ENCODE measurements at places on chromosomes 7 and 10.

GRCh38 chr10:33252794-33253203 lies 81.7 kb downstream of the NRP1 start:
- no peak for DNase-seq

DNA sequence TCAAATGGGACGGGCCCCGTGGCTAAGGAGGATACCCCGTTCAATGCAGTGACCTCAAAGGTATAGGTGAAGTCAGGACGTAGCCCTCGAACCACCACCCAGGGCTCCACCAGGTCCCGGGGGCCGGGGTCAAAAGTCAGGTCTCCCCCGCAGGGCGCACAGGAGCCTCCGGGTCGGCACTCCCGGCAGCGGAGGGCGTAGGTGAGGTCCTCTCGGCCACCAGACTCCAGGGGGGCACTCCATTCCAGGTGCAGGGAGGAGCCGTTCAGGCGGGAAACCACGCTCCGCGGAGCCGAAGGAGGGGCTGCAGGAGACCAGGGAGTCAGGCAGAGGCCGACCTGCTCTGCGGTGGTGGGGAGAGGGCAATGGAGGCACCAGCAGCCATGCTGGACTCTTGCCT lies 7.7 kb downstream of the EPHB4 start:
- DNase-seq = no peak

- DNase-seq = no peak
Observed at GRCh38 chr7:131745390-131746248, 189.2 kb upstream of the PODXL start.

- DNase-seq = no peak
Observed at GRCh38 chr7:43119371-43120075, 7.1 kb downstream of the HECW1 start.

- no peak for DNase-seq
Observed at GRCh38 chr10:3429676-3430075, 257.1 kb upstream of the PITRM1 start.

GRCh38 chr10:20257422-20257821 lies 441.2 kb downstream of the PLXDC2 start:
- DNase-seq = no peak

GRCh38 chr7:151080067-151080521 lies 515 bp downstream of the FASTK start:
- DNase-seq = no peak

GRCh38 chr7:99005776-99006175 lies 127.4 kb downstream of the TRRAP start:
- no peak for DNase-seq

DNA sequence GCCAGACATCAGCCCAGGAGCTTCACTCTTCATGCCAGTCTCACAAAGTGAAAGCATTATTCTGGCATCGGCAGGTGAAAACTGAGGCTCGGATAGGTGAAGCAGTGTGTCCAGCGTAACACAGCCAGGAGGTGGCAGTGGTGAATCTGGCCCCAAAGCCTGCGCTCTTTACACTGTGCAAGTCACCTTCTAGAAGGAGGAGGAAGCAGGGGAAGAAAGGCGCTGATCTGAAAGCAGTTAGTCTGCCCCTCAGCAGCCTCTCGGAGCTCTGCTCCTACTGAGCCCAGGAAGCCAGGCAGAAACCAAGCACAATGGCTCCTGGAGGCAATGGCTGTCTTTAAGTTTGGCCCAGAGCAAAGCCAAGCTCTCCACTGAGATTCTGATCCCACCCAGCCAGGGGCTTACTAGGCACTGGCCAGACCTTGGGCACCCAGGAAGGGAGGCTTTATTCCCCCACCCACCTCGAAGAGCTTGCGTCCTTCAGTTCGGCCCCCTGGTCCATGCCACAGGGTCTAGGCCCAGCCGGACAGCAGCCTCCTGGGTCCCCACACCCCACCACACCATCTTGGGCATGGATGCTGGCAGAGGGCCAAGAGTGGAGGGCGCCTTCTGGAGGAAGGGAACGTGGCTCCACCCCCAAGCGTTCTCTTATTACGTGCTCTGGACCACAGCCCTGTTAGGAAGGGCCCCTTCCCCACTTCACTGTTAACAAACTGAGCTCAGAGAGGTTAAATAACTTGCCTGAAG lies 104.5 kb downstream of the GRID1 start:
- DNase-seq = no peak

DNA sequence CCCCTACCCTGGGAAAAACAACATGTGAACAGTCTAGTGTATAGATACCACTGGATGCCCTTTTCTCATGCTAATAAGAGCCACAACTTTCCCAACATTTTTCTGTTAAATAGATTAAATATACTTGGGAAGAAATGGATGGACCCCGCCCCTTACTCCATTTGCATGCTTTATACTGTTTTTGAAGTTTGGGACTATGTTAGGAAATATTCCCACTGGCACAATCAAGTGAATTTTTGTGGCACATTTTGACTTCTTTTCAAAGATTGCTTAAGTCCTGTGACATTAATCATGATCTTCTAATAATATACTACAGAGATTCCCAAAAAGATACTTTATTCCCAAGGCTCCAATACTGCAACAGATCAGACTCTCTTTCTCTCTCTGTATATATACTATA lies 216.6 kb downstream of the TWIST1 start:
- no peak for DNase-seq

- DNase-seq = no peak
Observed at GRCh38 chr7:32142649-32143048, 72.4 kb upstream of the PDE1C start.

DNA sequence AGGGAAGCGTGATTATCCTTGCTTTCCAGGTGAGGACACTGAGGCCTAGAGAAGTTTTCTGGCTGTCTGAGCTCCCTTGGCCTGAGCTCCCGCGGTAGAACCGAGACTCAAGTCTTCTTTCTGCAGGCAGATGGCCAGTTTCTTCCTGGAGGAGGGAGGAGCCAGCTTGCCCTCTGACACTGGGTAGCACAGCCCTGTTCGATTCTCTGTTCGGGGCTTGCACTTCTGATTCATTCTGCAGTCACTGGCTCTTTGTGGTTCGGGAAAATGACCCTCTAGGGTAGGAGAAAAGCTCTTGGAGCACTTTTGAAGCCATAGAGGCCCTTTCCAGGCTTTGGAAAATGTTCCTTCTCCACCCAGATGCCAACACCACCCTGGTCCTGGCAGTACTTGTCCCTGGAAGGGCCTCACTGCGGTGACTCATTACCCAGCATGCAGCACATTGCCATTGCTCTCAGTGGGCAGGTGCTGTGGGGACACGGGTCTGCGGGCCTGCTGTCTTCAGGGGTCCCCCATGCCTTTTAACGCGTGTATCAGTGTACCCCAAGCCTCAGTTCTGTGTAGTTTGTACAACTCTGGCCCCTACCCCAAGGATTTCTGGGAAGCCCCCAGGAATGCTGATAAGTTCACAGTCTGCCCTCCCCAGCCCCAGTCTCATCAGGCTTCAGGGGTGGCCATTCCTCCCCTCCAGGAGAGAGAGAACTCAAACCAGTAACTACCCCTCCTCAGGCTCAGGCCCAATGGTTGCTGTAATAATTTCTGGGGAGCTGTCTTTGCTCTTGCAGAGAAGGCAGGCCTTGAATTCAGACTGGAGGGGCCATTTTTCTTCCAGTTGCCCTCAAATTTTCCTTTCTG lies 11.9 kb downstream of the CHST3 start:
- no peak for DNase-seq

DNA sequence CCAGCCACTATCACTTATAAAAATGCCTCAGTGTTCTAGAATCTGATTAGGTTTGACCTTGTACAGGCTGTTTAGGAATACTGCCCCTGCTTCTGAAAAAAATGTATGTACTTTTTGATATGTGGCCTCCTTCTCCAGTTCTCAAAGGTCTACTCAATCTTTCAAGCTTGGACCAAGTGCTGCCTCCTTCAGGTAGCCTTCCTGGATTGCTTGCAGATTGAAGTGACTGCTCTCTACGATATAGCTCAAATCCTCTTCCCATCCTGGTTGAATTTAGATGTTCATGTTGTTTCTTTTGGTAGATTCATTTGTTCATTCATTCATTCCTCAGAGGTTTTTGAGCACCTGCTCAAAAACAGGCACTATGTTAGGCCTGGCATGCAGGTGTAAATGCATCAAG lies 77.2 kb upstream of the NPTX2 start:
- no peak for DNase-seq

DNA sequence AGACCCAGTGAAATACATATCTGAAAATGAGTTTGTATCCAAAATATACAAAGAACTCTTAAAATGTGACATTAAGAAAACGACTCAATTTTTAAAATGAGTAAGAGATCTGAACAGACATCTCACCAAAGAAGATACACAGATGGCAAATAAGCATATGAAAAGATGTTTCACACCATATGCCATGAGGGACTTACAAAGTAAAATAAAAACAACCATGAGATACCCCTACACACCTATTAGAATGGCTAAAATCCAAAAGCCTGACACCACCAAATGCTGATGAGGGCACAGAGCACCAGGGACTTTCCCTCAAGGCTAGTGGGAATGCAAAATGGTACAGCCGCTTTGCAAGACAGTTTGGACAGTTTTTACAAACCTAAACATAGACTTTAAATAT lies 27.9 kb downstream of the GFRA1 start:
- no peak for DNase-seq

- no peak for DNase-seq
Observed at GRCh38 chr7:68216051-68216450, 1219.4 kb downstream of the TYW1 start.

DNA sequence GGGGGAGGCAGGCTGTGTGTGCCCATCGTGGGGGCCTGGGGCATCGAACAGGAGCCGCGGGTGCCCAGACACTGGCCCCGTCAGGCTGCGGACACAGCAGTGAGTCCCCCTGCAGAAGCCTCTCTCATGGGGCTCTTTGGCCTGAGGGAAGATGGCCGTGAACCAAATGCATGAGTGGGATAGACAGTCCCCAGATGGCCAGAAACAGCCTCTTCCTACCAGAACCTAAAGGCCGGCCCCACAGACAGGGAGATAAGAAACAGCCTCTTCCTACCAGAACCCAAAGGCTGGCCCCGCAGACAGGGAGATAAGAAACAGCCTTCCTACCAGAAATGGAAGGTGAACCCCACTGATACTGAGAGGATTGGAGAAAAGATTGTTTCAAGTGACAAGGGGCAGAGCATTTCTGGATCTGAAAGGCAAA lies 16.6 kb downstream of the IDI2 start:
- no peak for DNase-seq

DNA sequence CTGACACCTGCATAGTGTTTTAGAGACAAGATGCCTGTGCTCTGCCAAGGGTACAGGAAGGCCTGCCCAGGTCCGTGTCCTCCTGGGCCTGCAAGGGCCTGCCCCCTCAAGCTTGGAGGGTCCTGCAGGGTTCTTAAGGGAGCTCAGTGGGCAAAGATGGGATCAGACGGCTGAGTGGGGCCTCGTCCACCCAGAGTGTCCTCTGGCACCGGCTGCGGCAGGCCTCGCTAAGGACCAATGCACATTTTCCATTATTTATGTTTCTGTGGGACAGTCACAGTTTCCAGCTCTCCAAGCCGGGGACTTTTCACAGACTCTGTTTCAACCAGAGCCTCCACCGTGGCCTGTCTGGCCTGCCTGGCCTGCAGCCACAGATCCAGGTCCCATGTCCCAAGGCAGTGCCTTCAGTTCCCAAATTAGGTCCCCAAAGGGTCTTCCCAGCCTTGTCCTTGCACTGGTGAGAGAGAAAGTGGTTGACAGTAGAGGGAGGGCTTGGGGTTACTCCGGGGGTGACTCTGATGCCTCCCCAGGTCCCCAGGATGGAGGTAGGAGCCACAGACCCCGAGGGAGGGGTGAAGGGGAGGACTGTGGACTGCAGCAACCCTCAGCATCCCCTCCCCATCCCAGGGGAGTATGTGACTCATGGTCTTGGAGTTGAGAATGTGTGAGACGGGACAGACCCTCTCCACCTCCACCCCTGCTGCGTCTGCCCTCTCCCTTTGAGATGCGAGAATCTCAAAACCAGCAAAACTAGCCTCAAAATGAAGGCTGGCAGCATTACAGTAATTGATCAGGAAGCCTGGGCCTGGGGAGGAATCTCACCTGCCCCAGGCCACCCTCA lies 14.8 kb downstream of the MYL10 start:
- DNase-seq = no peak

GRCh38 chr7:117014673-117015133 lies 61.4 kb downstream of the ST7 start:
- no peak for DNase-seq

DNA sequence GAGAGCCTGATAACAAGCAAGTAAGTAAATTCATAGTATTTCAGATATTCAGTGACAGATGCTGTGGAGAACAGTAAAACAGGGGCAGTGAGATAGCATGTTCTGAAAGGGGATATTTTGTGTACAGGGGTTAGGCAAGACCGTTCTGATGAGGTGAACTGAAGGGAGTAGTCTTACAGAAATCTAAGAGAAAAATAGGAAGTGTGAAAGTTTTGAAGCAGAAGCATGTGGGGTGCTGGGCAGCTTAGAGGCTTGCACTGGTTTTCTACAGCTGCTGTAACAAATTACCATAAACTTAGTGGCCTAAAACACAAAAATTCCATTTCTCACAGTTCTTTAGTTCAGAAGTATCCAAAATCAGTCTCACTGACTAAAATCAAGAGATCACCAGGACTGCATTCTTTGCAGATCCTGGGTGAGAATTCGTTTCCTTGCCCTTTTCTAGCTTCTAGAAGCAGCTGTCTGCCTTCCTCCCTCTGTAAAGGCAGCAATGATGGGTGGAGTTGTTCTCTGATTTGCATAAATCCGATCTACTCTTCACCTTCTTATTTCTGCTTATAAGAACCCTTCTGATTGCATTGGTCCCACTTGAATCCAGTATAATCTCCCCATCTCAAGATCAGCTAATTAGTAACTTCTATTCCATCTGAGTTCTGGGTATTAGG lies 7.5 kb upstream of the KLF14 start:
- no peak for DNase-seq

DNA sequence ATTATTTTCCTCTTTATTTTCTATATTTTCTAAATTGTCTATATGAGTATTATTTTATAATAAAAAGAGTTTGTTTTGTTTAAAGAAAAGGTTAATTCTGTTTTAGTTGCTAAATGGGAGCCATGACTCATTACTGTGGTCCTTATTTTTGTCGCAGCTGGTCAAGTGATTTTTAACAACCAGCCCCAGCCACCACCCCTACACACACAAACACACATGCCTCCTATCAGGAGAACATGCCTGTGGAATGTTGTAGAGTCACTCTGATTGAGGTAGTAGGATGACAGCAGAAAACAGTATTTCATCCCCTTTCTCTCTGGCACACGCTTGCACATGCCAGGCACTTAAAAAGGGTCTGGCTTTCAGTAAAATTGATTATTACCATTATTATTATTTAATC lies 68.6 kb upstream of the GDF10 start:
- DNase-seq = no peak

DNA sequence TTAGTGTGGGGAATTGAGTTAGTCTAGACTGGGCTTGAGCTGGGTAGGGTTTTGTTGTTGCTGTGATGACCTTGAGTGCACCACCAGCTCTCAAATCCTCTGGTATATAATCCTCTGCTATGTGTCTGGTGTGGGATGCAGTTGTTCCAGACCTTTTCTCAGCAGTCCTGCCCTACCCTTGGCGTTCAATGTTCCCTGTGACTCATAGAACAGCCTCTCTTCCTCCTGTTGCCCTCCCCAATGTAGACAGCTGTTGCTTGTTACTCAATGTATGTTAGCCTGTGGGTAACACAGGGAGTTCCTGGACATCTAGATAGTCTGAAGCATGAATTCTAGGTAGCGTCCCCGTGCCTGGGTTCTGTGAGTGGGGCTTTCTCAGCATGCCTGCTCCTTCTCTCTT lies 19.8 kb downstream of the ACBD7 start:
- DNase-seq = no peak

All from activated T-helper 1 cell treated with anti-CD3 and anti-CD28 coated beads, Interleukin-2, amount 50 U/mL, for 16 hours (primary cell).